ENCODE measurements at places on chromosomes 1 and 21.

DNA sequence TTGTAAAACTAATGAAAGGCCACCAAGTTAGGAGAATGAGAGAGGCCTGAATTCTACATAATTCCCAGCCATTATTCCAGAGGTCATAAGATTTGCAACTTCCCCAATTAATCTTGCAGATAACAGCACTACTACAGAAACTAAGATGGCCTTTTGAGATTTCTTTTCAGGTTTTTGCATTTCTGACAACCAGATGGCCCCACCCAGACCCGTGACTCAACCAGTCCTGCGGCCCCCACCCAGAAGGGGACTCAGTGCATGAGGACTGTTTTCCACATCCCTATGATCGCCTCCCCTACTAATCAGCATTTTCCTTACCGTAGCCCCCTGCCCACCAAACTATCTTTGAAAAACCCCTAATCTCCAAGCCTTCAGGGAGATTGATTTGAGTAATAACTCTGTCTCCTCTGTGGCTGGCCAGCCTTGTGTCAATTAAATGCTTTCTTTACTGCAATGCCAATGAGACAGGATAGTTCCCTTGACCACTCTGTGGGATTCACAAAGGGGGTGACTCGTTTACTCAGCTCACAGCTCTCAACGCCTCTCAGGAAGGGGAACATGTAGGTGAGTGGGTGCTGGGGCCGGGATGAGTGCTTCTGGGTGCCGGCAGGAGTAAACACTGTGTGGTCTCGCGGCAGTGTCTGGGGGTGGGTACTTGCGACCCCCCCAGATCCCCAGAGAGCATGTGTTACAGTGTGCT lies 10.5 kb upstream of the CNIH3 start:
- DNase-seq = no peak

GRCh38 chr1:158969855-158970254 lies 38.5 kb downstream of the PYHIN1 start:
- DNase-seq = no peak

DNA sequence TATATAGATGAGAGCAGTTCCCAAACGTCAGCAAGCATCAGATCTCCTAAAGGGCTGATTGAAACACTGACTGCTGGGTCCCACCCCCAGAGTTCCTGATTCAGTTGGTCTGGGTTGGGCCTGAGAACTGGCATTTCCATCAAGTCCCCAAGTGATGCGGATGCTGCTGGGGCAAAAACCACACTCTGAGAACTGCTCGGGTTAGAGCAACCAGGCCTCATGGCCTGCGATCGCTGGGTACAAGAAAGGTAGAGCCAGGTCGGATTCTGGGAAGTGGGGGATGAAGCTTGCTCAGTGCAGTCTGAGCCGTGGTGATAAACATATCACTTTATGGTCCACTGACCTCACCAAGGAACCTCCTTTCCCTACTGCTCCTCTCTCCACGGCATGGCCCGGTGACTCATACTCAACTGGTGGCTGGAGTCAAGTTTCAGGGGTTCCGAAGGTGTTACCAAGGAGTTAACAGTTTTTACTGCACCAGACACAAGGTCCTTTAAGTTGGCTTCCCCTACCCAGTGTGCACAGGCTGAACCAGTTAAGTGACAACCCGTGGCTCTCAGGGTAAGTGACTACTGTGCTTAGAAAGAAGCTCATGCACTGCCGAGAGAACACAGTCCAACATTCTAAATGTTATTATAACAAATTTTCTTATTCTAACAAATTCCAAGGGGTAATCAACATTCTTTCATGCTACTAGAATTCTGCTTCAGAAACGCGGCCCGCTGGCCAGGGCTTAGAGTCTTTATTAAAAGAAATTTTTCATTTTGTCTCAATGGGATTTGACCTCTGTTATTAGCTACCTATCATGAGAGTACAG lies 153.5 kb downstream of the TGFBR3 start:
- DNase-seq = no peak

- no peak for DNase-seq
These were observed 54.8 kb downstream of the NGF start for GRCh38 chr1:115283249-115283648.

GRCh38 chr1:110307239-110307974 lies 31.8 kb upstream of the RBM15 start:
- DNase-seq = no peak

GRCh38 chr21:39156024-39156423 lies 27.2 kb downstream of the PSMG1 start:
- DNase-seq = no peak

GRCh38 chr1:74579425-74579824 lies 67.0 kb upstream of the LRRC53 start:
- no peak for DNase-seq

- no peak for DNase-seq
These were observed 4.6 kb upstream of the UMODL1 start for GRCh38 chr21:42066521-42066920.

GRCh38 chr1:42146626-42147320 lies 6.4 kb upstream of the GUCA2B start:
- DNase-seq = peak; percentile 28

- no peak for DNase-seq
These were observed 771.1 kb downstream of the BRINP3 start for GRCh38 chr1:189706594-189706993.

DNA sequence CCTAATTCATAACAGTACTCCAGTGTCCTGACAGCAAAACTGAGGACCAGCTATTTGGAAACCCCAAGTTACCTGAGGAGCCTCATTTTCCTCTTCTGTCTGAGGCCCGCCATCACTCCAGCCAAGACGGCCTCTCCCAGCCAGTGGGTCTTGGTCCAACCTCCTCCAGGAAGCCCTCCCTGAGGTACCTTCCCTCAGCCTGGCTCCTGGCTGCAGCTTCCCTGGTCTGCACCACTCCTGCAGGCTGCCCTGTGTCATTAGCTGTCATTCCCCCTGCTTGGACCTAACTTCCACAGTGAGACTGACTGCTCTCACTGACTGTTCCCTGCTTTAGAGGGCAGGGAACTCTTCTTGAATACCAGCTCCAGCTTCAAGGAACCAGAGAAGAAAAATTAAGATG lies 33.0 kb downstream of the BCAR3 start:
- no peak for DNase-seq

DNA sequence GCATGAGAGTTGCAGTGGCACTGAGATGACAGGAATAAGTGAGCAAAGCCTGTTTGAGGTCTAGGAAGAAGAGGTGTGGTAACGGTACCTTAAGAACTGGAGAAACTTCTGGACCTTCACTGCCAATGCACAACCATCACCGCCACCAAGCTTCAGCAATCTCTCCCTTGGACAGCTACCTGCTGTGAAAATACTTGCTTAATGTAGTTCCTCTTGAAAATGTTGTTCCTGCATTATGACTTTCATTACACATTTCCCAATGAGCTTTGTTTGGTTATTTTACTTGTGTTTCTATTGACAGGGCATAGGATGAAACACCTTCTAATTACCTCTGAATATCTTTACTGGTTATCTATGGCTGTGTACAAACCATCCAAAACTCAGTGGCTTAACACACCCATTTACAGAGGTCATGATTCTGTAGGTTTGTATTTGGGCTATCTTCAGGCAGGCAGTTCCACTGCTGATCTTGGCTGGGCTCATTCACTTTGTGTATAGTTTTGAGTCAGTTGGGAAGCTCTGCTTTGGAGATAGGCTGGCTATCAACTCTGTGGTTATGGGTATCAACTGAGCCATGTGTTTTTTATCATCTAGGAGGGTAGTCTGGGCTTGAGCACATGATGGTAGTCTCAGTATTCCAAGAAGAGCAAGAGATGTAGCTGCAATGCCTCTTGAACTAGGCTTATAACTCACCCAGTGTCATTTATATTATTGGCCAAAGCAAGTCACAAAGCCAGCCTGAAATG lies 149.4 kb downstream of the ELAVL4 start:
- no peak for DNase-seq

DNA sequence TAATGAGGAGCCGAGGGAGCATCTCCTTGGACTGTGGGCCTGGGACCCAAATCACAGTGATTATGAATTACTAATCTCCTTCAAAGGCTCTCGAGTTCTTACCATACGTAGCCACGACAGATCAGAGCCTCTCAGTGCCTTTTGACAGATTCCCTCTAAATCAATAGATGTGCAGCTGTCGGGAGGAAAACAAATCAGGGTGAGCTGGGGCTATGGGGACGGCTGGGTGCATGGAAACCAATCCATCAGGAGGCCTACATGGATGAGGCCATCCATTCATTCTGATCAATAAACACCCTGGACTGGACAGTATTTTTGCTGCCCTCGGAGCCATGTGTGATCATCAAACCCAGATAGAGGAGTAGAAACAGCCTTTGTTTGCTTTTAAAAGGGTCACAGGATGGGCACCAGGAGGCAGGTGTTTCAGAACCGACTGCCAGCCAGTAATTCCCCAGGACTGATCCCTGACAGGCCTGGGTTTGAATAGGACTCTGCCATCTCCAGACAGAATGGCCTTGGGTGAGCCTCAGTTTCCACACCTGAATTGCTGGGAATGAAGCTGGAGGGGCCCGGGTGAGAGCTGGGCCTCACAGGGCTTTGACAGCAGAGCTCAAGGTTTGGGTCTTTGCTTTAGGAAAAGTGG lies 532.8 kb downstream of the MATN1 start:
- no peak for DNase-seq

DNA sequence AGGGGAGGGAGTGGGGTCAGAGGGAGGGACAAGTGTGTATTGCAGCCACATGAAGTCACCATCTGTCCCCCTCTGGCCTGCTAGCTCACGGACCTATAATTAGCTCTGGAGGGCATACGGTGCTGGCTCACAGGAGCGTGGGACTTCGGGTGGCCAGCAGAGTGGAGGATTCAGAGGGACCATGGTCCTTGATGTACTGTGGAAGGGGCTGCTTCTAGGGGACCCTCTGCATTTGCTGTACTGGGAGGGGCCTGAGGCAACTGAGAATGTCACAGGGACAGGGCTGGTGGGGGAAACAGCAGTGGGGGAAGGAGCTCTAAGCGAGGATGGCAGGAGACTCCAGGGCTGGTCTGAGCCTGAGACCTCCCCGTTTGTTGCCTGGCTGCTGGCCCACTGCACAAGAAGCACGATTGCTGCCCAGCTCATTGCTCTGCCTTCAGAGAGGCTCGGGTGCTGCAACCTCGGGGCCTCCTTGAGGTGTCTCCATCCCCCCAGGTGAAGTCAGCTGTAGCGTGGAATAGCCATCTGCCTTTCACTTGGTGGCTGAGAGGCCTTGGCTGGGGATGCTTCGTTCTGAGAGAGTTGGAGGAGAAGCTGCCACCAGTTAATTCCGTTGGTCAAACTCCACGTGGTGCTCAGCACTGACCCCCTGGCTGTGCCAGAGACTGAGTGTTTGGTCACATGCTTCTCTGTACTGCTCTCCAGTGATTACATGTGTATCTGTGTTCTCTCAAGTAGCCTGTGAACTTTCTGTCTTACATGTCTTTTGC lies 2.7 kb downstream of the PPFIA4 start:
- no peak for DNase-seq

DNA sequence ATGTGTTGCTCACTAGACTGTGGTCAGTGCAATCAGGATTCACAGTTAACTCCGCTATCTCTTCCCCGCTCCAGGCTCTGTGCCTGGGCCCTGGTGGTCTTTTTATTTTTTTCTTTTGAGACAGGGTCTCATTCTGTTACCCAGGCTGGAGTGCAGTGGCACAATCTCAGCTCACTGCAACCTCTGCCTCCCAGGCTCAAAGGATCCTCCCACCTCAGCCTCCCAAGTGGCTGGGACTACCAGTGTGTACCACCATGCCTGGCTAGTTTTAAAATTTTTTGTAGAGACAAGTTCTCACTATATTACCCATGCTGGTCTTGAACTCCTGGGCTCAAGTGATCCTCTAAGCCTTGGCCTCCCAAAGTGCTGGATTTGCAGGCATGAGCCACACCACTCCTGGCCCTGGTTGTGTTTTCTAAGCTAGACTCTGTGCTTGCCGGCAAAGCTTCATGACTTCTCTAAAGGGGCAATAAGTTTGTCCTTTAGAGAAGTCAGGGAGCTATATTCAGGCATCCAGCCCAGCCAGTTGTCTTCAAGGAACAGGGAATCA lies 1.4 kb downstream of the RCSD1 start:
- DNase-seq = no peak

- no peak for DNase-seq
These were observed 2.3 kb downstream of the ACTL8 start for GRCh38 chr1:17757426-17757825.

DNA sequence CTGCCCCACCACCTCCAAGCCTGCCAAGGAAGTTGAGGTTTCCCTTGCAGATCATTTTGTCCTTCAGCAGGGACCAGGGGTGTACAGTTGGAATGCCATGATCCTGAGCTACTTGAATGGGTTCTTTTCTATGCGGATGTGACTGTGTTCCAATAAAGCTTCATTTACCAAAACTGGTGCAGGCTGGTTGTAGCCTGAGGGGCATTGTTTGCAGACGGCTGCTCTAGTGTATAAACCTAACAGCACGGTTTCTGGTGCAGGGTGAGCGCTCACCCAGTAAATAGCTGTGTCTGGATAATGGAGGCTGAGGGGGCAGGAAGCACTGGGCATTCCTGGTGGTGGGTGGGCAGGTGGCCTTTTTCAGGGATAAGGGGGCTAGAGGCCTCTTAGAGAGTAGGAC lies 72.7 kb upstream of the ACTL8 start:
- no peak for DNase-seq

Measured in T-helper 17 cell (primary cell).